ENCODE measurements at places on chromosomes 5 and 9. TPM values are rescaled to one million over a fixed set of nuclear protein-coding genes. Genes with fewer than 3 reads are reported as not detected.

Gene MED10
- total RNA-seq: 14.8 TPM

DNA sequence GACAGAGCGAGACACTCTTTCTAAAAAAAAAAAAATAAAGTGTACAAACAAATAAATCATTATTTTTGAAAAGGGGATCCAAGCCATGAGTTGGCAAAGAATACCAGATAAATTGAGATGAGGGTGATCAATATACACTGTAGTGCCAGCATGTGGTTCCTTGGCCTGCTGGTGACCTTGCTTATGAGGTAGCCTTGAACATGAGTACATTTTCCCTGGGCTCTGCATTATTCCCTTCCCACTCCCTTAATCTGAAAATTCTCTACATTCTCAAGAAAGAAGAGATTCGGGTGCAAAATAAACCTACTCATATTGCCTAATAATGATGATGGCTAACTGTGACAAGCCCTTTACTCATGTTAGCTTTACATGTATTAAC, 33.3 kb downstream of the SH3RF2 start:
- no peak for DNase-seq

GRCh38 chr9:5269249-5269715, 35.2 kb downstream of the RLN2 start:
- peak; percentile 13 for DNase-seq

DNA sequence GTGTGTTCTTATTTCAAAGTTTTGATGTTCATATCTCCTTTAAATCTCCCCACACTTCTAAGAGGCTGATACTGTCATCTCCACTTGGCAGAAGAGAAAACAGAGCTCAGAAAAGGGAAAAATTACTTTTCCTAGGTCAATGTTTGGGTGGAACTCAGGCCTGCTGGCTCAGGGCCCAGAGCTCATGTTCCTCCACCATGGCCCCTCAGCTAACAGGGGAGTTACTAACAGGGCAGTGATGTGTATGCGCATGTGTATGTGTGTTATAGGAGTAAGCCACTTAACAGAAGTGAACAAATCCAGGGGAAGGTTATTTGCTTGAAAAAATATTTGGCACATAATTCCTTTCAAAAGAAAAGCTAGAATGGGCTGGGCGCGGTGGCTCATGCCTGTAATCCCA, 2.5 kb downstream of the C1QTNF2 start:
- DNase-seq: no peak

Gene ENTPD2
- total RNA-seq: 1.9 TPM

DNA sequence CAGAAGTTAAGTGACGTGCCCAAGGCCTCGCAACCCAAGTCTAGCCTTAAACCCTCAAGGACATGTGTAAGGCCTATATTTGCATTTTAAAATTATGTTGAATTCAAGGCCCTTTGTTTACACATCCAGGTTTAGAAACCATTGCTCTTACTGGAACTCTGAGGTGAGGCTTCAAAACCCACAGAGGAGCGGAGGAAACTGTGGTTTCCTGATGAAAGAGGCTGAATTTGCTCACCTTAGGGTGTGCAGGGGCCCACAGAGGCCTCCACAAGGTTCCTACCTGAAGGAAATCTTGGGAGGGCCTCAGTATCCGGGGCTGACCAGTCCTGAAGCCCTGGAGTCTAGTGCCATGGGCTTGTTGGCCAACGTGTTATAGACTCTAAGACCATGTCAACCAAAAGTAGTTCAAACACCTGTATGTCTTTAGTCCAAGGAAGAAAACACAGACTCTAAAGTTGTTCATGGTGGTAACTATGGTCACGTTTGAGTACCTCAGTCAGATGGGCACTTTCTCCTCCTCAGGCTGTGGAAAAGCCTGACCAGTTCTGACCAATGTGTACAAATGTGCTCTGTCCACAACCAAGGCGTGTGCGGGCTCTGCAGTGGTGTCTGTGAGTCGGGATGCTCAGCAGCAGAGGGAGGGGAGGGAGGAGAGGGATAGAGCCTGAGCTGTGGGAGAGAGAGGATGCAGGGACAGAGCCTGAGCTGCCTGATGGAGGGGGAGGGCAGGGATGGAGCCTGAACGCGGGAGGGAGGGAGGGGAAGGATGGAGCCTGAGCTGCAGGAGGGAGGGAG, 124.6 kb upstream of the ERCC6L2 start:
- DNase-seq: no peak

Gene GGTA1
- total RNA-seq: not detected

Gene IL13
- total RNA-seq: not detected

DNA sequence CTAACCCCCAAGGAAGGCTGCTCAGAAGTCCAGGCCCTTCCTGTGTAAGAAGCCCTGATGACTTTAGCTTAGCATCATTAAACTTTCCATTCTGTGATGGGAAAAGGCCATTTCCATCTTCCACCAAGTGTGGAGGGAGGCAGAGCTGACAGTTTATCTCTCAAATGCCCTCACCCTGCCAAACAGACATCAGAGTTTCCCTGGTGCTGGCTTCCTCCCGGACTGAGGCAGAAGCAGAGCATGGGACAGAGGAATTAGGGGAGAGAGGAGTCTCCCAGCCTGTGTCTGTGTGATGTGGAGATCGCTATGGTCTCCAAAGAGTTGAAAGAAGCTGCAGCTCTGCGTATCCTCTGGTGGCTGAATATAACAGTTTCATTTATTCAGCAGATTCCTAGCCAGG, 57.4 kb upstream of the CTNNA1 start:
- no peak for DNase-seq

GRCh38 chr5:59600998-59601397, 292.5 kb downstream of the PDE4D start:
- peak; percentile 24 for DNase-seq

Gene TNIP1
- total RNA-seq: 57.4 TPM

Gene ANAPC2
- total RNA-seq: 38.7 TPM

DNA sequence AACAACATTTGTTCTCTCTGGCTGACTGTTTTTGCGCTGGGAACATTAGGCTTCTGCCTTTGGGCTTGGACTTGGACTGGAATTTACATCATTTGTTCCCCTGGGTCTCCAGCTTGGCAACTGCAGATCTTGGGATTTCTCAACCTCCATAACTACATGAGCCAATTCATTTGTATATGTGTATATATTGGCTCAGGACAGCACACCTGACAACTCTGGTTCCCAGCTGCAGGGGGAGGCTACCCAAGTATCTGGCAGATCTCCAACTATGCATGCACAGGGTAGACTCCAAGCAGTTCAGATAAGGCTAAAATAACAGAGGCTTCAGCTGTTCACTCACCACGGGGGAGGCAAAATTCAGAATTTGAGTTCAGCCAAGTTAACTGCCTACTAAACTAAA, 31.6 kb upstream of the F2RL1 start:
- peak; percentile 74 for DNase-seq

GRCh38 chr5:21397693-21398092, 1409.7 kb upstream of the CDH18 start:
- no peak for DNase-seq

GRCh38 chr9:93305497-93306020, 121.6 kb downstream of the WNK2 start:
- DNase-seq: peak; percentile 2

Gene DAB2
- 19.1 TPM for total RNA-seq

- DNase-seq: no peak
Measured at GRCh38 chr9:83383034-83383433, 155.2 kb downstream of the FRMD3 start.

DNA sequence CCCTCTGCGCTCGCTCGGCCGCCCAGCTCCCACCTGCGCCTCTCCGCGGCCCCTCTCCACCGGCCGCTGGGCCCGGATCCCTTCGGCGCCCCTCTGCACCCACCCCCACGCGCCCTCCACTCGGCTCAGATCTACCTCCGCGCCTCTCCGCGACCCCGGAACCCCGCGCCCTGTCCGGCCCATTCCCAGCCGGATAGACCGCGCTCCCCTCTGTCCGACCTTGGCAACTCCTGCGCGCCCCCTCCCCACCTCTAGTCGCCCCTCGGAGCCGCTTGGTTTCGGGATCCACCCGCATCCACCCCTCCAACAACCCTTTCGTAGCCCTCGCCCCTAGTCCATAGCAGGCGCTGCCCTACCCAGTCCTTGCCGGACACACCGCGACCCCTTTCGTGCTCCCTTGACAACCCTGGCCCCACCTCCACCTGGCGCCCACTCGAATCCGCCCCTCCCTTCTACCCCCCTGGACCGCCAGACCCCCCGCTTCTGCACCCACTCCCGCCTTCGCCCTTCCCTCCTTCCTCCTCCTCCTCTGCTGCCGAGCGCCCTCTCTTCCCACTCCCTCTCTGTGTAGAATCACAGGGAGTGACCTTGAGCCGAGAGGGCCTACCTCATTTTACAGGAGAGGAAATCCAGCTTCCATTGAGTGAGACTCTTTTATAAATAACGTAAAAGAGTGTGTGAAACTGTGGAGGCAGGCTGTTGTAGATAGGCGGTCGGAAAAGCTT, 525 bp upstream of the AK3 start:
- DNase-seq: no peak

Gene VAV2
- total RNA-seq: 24.0 TPM

Gene AJM1
- total RNA-seq: 0.35 TPM

DNA sequence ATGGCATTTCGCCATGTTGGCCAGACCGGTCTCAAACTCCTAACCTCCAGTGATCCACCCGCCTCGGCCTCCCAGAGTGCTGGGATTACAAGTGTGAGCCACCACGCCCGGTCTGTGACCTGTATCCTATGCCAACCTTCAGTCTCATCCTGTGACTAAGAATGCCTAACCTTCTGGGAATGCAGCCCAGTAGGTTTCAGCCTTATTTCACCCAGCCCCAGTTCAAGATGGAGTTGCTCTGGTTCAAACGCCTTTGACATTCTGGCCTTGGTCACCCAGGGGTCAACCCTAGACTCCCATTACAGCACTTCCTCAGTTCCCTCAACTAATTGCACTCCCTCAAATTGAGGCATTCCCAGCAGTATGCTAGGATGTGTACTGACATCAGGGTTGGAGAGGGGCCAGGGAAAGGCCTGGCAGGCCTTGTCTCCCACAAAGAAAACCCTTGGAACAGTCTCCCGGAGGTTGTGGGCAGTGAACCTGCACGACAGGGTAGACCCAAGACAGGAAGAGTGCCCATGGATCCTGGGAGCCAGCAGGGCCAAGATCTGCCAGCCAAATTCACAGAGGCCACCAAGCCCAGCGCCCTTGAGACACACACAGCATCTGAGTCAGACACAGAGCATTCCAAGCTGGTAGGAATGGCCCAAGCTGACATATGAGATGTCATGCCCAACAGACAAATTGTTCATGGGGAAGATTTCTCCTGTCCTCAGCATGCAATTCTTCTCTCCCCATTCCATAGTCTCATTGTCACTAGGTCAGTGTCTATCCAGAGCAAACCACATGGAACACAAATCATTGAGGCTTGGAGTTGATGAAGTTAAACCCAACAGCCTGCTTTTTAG, 24.9 kb upstream of the SMU1 start:
- DNase-seq: no peak

- DNase-seq: no peak
Measured at GRCh38 chr5:77876316-77876715, 100.2 kb upstream of the TBCA start.

Gene OSTF1
- 49.2 TPM for total RNA-seq

Gene LRSAM1
- 7.3 TPM for total RNA-seq

DNA sequence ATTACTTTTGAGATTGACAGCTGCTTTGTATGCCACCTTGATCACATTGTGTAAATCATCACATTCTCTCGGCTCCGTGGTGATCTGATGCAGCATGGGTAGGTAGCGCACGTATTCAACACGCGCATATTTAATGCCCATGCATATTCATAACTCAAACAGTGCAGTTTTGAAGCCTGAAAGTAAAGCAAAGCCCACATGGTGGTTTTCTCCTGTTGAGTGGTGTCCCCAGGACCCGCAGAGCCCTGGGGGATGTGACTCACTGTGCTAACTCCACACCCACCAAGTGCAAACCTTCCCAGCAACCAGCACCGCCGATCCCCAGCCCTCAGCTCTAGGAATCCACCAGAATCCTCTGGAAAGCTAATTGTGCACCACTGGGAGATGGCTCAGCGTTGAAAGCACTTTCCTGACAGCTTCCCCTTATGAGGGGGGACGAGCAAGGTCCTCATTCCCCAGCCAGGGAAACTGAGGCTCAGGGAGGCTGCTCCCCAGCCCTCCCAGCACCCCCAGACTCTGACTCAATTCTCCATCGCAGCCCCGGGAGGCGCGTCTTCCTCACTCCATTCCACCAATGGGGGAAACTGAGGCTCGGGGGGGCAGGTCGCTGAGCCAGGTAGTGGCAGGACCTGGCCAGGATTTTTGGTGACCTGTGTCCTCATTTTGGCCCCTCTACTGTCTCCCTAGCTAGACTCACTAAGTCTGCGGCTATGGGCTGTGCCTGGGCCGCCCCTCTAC, 46.4 kb downstream of the SARDH start:
- peak; percentile 54 for DNase-seq

Gene LECT2
- not detected for total RNA-seq

DNA sequence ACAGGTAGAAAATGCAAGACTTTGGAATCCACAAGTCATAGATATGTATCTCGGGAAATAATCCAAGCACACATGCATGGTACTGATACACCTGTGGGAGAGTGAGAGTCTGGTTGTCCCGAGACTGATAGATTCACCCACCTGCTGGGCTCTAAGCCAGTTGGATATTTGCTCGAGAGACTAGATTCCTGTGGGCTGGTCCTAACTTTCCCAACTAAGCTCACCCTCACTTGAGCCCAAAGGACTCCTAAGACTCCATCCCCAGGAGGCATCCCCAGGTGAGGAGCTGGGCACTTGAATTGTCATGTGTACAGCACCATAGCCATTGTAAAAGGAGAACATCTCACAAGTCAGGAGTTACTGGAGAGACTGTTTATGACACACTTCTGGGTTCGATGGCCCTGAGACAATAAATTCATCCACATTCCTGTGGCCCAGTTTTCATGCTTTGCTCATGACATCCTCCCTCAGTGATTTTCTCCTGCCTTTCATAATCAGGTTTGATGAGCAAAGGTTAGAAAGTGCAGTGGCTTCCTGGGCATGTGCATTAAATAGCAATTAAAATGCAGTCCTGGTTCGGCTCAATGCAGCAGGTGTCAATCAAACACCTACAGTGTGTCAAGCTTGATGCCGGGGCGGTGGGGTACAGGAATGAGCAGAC, 18.1 kb downstream of the SLC1A1 start:
- DNase-seq: no peak

DNA sequence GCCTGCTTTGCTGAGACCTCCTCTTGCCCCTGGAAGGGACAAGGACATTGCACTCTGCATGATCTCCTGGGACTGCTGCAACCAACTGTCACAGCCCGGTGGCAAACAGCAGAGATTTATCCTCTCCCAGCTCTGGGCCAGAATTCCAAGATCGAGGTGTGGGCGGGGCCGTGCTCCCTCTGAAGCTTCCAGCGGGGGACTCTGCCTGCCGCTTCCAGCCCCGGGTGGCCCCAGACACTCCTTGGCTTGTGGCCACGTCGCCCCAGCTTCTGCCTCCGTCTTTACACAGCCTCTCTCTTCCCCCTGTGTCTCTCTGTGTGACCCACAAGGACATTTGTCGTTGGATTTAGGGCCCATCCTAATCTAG, 67.1 kb downstream of the COL5A1 start:
- DNase-seq: no peak

Gene SLCO6A1
- total RNA-seq: not detected

Gene PCDHGA1
- total RNA-seq: 3.5 TPM

Gene HTR1A
- total RNA-seq: not detected

- DNase-seq: no peak
Measured at GRCh38 chr9:87722393-87723088, 3.4 kb upstream of the CTSL start.

Gene DBH
- 2.2 TPM for total RNA-seq

Gene ARL10
- total RNA-seq: 5.7 TPM

Gene MEIKIN
- total RNA-seq: not detected

- no peak for DNase-seq
Measured at GRCh38 chr9:124632077-124632621, 125.0 kb upstream of the NR5A1 start.
